ENCODE measurements at places on chromosomes 7 and 10.

- DNase-seq, result no peak
These were observed 231.8 kb downstream of the AHR start for GRCh38 chr7:17530244-17530643.

DNA sequence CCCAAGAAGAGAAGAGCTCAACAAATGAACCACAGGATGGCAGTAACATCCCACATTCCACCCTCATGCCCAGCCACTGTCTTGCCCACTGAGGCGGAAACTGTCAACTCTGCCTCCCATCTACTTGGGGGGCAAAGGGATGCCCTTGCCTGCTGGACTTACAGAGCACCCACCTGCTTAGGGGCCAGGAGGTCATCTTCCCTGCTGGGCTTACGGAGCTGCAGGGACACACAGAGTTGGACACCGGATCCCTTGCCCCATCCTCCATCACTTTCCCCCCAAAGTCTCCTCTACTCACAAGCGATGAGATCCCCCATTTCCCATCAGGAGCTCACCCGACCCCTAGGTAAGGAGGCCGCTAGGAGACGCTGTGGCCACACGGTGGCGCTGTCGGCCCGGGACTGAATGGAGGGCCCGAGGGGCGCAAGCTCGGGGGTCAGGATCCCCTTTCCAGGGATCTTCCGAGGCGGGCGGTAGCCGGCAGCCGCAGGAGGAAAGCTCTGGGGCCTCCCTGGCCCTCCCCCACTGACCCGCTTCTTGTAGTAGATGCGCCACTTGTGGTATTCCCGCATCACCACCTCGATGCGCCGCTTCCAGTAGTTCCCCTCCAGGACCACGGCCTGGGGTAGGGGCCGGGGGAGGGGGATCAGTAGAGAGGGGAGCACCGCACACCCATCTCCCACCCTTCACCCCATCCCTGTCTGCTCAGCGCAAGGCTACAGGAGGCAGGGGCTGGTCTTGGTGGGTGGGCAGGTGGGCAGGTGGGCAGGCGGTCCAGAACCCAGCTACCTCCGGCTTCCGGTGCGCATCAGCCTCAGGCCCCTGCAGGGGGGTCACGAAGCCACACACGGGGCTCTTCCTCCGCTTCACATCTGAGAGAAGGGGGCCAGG lies 17.3 kb downstream of the MLXIPL start:
- DNase-seq, result peak; percentile 72

GRCh38 chr10:29987471-29987870 lies 71.9 kb downstream of the JCAD start:
- DNase-seq, result no peak

- DNase-seq, result no peak
These were observed 14.0 kb upstream of the ENTPD1 start for GRCh38 chr10:95741807-95742467.

DNA sequence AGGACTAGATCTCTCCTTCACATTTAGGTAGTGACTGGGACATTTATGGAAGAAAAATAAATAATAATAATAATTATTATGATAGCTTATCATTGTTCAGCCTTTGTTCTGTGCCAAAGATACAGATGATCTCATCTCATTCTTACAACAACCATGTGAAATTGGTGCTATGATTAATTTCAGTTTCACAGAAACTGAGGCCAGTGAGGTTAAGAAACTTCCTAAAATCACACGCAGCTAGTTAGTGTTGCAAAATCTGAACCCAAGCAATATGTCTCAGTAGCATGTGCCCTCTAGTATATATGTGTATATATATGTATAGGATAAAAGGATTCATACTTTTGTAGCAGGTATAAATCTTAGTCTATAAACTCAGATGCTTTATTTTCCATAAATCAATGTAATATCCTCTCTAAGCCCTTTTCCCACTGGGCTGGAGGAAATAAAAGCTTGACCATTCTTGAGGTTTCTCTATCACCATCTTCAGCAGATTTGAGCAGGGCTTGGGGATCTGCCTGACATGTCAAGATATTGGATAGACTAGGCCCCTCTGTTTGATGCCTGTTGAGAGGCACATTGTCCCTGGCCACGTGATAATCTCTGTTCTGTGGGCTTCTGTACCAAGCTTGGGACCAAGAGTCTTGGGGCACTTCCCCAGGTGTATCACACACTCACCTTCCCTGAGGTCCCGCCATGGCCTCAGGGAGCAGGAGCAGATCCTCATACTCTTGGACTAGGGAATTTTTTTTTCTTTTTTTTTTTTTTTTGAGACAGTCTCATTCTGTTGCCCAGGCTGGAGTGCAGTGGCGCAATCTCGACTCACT lies 172.6 kb upstream of the NRP1 start:
- DNase-seq, result no peak

- DNase-seq, result no peak
These were observed 27.6 kb upstream of the FAM204A start for GRCh38 chr10:118369641-118370205.

GRCh38 chr10:7186387-7187018 lies 224.3 kb downstream of the SFMBT2 start:
- peak; percentile 33 for DNase-seq

- DNase-seq, result no peak
These were observed 882.6 kb upstream of the C7orf33 start for GRCh38 chr7:147707926-147708325.

GRCh38 chr7:1085910-1086421 lies 1.9 kb upstream of the GPER1 start:
- no peak for DNase-seq

DNA sequence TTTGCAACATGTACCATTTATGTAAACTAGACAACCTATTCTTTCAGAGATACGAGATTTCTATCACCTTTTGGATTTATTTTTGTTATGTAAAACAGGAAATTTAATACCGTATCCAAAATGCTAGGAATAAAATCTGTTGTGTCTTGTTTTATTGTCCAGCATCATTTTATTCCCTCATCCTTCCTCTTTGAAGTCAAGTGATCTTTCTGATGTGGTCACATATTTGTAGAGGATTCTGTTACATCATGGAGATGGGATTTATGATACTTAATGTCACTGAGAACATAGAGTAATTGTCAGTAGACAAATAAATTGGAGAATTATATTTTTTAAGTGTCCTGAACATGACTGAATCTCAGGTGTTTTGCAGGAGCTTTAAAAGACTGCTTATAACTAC lies 64.7 kb downstream of the ZNF277 start:
- no peak for DNase-seq

DNA sequence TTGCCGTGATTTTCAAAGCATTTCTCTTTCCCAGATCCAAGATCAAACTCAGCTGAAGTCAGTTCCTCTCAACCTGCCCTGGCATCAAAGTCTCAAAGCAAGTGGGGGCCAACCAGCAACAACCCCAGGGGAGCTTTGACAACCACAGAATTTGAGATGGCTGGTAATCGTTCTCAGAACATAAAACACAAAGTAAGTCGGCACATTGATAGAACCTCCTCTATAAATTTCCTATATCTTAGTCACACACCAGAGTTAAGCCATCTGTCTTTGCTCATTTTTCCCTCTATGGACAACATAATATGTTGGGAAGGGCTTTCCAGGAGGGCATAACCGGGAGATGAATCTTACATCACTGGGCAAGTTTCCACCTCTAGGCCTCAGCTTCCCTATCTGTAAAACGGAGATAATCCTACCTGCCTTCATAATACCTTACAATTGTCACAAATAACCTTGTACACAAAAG lies 1.2 kb upstream of the DNAJC9 start:
- DNase-seq, result no peak

DNA sequence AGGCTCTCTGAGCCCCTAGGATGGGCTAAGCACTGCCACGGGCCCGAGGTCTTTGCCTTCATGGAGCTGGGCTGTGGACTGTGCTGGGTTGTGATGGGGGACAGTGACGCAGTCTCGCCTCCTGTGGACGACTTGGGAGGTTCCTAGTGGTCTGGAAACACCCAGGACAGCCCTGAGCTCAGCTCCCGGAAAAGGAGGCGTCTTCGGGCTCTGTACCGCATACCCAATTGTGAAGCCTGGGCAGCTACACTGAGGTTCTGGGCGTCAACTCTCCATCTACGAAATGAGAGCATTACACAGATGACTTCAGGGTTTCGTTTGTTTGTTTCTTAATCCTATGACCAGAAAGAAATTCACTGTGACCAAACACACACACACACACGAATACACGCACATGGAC lies 79.6 kb upstream of the KAT6B start:
- no peak for DNase-seq

- DNase-seq, result no peak
These were observed 155.7 kb downstream of the PTPRN2 start for GRCh38 chr7:158431941-158432347.

DNA sequence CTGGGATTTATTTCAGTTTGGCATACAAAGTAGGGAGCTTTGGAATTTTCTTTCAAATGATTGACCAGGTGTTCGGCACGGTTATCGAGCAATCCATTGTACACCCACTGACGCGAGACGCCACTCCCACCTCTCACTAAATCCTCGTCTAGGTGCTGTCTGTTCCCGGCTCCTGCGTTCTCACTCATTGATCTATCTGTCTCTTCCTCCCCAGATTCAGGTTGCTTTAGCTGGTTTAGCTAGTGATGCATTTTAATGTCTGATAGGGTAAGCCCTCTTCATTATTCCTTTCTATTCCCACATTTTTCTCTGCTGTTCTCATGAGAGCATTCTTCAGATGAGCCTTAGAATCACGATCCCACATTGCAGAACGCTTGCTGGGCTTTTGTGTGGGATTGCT lies 91.7 kb downstream of the ELFN1 start:
- DNase-seq, result no peak

DNA sequence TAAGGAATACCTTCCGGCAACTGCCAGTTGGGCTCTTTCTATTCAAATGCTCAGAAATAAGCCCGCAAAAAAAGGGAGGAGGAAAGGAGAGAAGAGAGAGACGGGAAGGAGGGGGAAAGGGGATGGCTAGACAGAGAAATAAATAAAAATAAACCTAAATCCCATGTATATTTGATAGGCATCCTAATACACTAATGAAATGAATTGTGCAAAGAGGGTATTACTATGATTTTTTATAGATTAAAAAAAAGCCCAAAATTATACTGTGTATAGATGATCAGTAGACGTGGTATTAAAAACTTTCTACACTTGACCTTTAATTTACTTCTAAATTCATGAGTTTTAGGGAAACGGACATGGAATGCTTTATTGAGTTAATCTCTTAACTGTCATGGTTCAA lies 89.9 kb downstream of the HBP1 start:
- DNase-seq, result no peak

DNA sequence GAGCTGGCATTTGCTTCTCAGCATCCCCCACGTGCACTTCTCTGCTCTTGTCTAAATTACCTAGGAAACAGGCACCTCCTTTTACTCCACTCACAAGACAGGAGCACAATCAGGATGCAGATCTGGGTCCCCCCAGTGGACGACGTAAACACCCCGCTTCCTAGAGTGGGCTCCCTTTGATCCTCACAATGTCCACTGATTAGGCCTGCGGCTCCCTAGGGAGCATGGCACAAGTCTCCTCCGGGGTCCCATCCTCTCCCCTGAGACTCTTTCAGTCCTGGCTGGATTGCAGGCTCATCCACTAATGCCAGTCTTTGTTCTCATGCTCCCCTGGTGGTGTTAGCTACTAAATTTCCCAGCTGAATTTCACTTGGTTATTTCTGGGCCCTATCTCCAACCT lies 98.3 kb downstream of the GLI3 start:
- no peak for DNase-seq

DNA sequence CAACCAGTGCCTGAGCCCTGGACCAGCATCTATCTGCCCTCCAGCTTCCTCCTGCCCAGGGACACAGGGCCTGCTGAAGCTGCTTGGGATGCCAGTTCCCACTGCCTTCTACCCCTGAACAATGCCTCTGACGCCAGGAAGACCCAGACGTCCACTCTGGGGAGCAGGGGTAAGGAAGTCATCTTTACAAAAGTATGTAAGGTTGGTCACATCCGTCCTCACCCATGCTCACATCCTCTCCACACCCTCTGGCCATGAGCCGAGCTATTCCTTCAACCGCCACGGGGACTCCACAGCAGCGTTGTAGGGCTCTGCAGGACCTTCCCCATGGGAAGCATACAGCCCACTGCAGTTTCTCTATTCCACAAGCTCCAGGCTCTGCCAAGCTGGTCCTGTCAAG lies 58.5 kb downstream of the CLRN3 start:
- DNase-seq, result no peak

DNA sequence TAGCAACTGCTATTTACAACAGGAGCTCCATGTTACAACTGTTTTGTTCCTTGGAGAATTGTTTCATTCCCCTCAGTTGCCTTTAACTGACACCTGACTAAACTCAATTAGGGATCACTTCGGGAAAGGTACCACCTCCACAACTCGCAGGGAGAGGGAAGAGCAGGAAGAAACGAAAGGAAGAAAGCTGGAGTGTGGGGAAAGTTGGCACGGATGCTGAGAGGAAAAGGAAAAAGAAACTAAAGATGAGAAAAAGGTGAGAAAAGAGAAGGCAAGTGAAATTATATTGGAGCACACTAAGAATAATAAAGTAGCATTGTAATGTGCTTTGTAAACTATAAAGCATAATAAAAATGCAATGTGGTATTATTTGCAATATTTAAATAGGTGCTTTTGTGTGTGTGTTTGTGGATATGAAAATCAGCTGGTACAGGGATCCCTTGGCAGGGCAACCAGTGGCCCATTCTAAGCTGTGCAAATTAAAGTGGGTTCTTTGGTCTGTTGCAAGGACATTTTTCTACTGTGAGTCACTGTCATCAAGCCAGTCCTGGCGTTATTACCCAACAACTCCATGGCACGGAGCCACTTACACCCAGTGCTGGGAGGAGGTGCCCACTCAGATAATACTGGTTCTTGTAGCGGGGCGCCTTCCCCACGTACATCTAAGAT lies 45.9 kb downstream of the HIPK2 start:
- no peak for DNase-seq

DNA sequence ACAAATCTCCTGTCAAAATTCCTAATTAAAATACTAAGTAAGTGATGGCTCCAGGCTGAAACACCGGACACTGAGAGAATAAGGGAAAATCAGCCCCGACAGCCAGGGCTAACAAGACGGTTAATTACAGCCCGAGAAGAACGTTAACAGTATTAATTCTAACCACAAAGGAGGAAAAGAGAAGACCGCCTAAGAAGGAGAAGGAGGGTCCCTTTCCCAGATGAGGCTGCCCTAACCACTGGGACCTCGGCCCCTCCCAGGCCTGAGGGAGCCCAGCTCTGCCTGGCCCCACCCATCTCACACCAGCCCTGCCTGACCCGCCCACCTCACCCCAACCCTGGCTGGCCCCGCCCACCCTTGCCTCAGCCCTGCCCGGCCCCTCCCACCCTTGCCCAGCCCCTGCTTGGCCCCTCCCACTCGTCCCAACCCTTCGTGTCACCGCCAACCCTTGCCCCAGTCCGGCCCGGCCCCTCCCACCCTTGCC lies 51.3 kb downstream of the PWWP2B start:
- DNase-seq, result peak; percentile 73

DNA sequence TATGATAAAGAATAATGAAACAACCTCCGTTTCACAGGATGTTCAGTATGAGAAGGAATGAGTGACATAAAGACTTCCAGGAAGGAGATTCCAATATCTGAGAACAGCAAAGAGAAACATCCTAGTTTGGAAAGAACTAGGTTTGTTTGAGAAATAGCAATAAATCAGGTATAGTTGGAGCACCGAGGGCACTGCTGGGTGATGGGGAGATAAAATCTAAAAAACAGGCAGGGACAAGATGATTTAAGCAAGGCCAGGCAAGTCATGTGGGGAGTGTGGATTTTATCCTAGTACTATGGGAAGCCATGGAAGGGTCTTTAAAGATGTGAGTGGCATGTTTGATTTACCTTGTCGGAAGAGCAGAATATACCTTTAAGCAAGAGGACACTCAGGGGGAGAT lies 169.7 kb downstream of the SPAG6 start:
- DNase-seq, result no peak

- no peak for DNase-seq
These were observed 16.1 kb downstream of the COL17A1 start for GRCh38 chr10:104069613-104070012.

- no peak for DNase-seq
These were observed 18.7 kb downstream of the TACR2 start for GRCh38 chr10:69397972-69398371.
